ENCODE measurements at places on chromosomes 3 and 15.

DNA sequence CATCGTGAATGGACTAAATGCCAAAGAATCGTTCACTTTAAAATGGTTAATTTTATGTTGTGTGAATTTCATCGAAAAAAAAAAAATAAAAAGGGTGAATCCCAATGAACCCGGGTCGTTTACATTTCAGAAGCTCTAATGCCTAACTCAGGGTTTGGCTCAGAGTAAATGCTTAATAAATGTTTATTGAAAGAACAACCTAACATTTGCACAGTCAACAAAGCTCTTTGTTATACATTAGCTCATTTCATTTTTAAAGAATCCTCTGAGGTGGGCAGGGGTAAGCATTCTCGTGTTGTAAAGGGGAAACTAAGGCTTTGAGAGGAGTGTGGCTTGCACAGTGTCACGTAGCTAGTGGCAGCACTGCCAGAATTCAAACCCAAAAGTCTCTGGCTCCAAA is 109.5 kb downstream of the RPLP1 start:
- no peak for DNase-seq

GRCh38 chr3:42120866-42121265 is 29.7 kb downstream of the TRAK1 start:
- no peak for DNase-seq

DNA sequence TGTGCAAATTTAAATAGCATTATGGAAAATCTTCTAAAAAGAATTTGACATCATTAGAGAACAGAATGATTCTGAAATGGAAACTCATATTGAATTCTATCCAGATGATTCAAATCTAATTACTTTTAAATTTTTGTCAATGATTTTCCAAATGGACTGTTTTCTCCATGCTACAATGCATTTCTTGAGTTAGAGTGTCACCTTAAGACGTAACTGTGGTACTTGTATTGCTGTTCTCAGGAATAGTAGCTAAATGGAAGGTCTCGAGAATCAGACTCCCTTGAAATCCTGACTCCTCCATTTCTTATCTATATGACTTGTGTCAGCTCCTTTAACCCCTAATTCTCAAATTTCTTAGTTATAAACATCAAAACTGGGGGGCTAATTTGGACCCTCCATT is 102.3 kb downstream of the P2RY1 start:
- no peak for DNase-seq

DNA sequence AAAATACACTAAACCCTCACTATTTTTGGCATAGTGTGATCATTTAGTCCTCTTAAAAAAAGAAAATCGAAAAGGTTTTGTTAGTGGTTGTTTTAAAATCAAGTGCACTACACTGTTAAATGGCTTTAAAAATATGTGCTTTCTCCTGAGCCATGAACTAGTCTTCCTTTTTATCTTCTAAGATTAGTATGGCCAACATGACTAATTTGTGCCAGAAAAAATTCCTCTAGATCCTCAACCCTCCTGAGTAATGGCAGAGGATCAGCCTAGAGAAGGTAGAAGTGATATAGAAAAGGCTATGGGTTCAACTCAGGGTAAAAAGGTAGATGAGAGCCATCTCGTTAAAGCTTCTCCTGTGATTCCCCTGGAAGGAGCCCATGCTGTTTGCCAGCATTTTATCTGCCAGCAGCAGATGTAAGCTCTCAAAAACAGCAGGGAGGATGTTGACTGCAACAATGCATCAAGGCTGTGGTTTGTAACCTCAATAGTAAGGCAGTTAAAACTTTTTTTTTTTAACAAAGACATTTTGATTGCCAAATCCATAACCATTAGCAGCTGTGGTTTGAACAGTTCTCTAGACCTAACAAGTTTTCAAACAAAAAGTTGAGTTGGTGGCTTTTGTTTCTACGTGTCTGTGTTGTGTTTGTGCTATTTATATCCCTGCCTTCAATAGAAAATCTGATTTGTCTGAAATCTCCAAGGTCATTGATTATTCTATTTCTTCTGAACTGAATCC is 30.2 kb upstream of the ZNF609 start:
- peak; percentile 51 for DNase-seq

- no peak for DNase-seq
These were observed 69.1 kb downstream of the DCLK3 start for GRCh38 chr3:36695113-36695768.

DNA sequence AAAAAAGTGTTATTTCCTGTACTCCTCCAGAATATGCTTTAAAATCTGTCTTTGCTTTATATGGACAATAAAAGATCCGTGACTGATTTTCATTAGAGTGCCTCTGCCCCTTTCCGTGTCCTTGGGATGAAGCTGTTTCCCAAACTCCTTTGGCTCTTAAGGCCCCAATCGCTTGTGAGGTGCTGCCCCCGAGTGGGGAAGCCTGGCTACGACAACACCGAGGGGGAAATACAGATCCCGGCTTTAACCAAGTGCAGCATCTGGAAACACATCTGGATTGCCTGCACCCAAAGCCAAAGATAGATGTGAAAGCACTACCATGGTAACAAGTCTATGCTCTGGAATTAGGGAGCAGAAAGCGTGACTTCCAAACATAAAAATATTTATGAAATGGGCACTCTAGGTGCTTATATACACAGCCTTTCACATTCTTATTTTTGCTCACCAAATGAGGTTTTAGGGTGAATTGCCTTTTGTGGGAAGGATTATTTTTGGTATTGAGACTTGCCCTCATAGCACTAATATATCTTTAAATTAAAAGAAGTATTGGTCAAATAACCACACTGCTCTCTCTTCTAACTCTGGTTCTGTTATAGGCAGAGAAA is 40.6 kb upstream of the ADCY5 start:
- peak; percentile 73 for DNase-seq

DNA sequence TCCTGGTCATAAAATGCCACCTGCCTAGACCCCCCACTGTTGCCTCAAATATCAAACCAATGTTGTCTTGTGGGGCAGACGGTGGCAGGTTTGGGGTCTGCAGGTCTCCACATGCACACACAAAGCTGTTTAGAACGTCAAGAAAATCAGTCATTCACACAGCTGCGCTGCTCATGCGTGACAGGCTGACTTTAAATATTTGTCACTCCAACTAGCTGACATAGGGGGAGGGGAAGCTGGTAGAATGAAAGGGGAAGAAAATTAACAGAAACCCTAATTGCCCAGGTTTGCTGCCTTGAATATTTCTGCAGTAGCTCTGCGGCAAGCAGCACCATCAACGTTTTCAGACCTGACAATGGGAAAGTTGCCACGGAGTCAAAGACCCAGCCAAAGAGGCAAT is 201.8 kb downstream of the ABHD5 start:
- DNase-seq: peak; percentile 44

- DNase-seq: no peak
These were observed 49.8 kb downstream of the BDH1 start for GRCh38 chr3:197505796-197506548.

DNA sequence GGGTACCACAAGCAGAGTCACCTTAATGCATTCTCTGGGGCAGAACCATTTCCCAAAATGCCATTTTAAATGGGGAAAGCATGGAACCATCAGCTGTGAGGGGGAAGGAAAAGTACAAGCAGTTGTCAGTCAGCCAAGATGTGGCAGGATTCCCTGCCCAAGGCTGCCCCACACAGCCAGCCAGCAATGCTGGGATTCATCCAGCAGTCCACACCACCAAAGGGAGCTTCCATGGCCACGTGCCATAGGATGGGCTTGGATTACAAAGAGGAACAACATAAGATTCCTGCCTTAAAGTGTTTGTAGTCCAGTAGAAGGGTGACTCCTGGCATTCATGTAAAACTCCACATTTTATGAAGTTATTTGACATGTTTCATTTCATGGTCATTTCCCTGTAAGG is 233.3 kb downstream of the SHOX2 start:
- DNase-seq: no peak

DNA sequence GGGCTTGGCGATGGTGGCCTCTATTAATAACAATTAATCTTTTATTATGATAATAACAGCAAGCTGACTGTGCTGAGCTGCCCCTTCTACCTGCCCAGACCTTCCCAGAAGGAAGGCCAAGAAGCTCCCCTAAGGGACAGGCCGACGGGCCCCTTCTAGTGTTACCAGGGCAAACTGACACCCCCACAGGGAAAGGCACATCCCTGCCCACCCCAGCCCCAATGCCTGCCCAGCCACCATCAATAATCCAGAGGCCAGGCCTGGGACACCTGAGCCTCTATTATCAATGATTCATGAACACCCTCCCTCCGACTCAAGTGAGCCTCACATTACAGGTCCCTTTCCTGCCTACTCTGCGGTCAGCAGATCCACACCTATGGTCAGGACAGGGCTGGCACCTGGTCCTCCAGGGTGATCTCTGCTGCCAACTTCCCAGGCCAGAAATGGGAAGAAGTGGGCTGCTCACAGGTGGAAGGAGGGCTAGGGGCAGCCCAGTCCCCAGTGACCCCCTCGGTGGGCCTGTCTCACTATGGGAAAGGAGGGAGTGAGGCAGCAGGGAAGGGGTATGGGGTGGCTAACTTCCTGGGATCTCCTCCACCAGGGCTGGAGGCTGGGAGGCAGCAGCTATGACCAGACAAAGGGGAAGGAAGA is 1.8 kb downstream of the TWF2 start:
- DNase-seq: no peak

- no peak for DNase-seq
These were observed 20.2 kb downstream of the TMEM39A start for GRCh38 chr3:119443179-119443578.

DNA sequence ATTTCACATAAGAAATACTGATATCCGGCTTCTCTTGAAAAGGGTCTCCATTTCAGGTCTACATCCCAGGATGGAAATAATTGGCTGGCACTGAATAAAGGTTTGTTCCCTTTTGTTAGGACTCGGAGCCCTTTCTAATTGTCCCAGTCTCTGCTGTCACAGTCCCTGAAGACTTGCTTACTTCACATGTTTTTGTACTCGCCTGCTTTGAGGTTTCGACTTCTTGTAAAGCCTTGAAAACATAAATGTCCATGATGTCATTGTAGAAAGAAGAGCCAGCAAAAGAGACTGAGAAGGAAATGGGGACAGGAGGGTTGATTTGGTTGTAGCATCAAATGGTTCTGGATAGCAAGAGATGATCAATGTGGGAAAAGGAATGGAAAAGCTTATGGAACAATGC is 963.4 kb upstream of the SEMA6D start:
- DNase-seq: no peak

DNA sequence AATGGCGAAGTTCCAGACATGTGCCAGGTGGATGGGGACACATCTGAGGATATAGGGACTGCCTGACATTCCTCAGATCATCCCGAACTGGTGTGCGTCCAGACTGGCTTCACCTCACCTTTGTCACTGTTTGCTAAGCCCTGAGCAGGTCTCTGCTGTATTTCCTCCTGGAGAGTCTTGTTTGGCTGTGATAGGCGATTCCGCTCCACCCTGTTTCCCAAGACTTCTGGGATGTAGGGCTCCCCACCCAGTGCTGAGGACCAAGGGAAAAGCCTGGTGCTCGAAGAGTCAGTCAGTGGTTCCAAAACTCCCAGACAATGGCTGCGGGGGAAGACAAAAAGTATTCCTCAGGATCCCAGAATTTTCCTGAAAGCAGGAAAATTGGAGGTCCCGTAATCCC is 11.1 kb upstream of the FURIN start:
- no peak for DNase-seq

DNA sequence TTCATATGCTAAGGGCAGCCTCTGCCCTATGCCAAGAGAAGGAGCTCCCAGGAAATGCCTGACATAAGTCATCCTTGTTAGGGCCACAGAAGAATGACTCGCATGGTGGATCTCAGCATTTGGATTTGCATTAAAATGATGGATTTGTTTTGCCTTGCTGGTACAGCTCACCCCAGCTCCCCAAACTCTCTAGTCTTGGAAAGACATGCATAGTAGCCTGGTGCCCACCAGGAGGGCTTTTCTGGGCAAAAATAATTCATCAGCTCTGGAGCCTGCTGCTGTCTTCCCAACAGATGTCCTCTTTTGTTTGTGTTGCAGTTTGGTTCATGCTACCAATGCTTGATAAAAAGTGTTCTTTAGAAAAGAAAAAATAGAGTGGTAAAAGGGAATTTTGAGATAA is 833.0 kb downstream of the AGBL1 start:
- no peak for DNase-seq

DNA sequence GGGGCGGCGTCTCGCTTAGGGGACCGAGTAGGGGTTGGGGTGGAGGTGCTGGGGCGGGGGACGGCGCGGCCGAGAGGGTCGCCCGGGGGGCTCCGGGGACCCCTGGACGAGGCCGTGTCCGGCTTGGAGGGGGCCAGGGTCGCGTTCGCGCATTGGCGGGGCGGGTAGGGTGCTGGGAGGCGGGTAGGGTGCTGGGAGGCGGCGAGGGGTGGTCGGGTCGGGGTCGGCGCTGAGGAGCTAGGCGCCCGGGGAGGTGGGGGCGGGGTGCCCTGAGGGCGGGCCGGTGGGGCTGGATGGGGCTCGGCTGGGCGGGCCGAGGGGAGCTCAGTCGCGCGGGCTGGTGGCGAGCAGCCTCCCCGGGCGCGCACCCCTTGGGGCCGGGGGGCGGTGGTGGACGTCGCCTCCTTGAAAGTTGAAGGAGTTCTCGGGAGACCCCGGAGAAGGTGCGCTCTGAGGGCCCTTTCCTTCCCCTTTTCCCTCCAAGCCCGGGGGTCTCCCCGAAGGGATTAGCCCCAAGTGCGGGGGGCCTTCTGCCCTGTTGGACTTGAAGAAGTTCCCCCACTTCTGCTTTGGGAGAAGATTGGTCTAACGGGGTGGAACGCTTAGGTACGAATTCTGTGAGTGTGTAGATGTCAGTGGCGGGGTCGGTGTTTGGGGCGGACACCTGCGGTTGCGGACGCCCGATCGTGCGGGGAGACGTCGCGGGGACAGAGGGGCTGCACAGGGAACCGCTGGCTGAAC is 543 bp downstream of the MEF2A start:
- DNase-seq: peak; percentile 36

DNA sequence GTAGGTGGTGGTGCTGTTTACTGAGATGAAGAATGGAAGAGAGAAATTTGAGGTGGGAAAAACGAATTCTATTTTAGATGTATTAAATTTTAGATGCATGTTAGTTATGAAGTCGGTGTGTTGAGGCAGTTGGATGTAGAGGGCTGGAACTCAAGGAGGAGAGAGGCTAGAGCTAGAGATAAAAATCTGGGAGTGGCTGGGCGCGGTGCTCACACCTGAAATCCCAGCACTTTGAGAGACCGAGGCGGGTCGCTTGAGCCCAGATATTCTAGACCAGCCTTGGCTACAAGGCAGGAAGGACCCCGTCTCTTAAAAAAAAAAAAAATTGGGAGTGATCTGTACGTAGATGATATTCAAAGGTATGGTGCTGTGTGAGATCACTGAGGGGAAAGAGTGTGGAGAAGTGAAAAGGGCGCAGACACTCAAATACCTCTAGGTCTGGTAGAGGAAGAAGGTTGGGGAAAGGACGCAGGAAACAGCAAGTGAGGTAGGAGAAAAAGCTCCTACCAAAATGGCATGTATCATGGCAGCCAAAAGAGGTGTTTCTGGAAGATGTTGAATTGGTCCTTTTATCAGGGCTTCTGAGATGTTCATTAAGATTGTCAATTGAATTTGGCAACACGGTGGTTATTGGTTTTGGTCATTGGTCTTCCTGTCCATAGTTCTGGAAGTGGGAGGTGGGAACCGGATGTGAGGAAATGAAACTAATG is 1.8 kb downstream of the YEATS2 start:
- peak; percentile 22 for DNase-seq

GRCh38 chr3:157667493-157667892 is 164.3 kb upstream of the VEPH1 start:
- no peak for DNase-seq

GRCh38 chr3:58521917-58522631 is 14.9 kb downstream of the ACOX2 start:
- DNase-seq: no peak

- no peak for DNase-seq
These were observed 54.4 kb downstream of the ULK4 start for GRCh38 chr3:41907330-41908073.
